BJ (cell line): ENCODE measurements at places on chromosomes 1 and 21. TPM values are rescaled to one million over a fixed set of nuclear protein-coding genes. Genes with fewer than 3 reads are reported as not detected.

Gene TIMM17A
- 54.6 and 87.5 TPM in 2 replicates for polyA plus RNA-seq

Gene TTC39A
- 0.43 and 0.47 TPM in 2 replicates for polyA plus RNA-seq

Gene GPX7
- polyA plus RNA-seq = 40.6 and 44.5 TPM in 2 replicates

Gene STXBP3
- 10.8 and 25.0 TPM in 2 replicates for polyA plus RNA-seq

Gene ANKRD45
- polyA plus RNA-seq = not detected in 2 replicates

Gene KRTAP7-1
- polyA plus RNA-seq = not detected in 2 replicates

Gene FCRLA
- polyA plus RNA-seq = 0.97 and 2.0 TPM in 2 replicates

Gene SPRR2D
- not detected in 2 replicates for polyA plus RNA-seq

Gene C1orf53
- 9.7 and 13.0 TPM in 2 replicates for polyA plus RNA-seq

Gene MACO1
- polyA plus RNA-seq = 9.5 and 12.6 TPM in 2 replicates

Gene DNAI4
- 1.3 and 2.8 TPM in 2 replicates for polyA plus RNA-seq

- peak; percentile 90 for DNase-seq
Observed at GRCh38 chr1:203057911-203058675, 27.7 kb downstream of the MYOG start.

DNA sequence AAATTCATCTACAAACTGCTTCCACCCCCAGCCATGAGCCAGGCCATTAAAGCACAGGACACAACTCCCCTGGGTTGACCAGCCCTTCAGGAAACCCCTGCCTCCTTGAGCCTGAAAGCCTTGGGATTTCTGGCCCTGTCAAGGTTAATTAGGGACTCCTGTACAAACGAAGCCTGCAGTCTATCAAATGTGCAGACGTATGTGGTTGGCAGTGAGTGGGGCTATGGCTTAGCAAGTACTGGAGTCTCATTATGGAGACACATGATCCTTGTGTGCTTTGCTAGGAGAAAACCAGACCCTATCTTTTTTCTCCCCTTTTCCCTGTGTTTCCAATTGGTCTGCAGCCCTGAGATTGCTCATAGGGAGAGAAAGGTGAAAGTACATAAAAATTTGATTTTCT lies 588.3 kb upstream of the USP24 start:
- no peak for DNase-seq

- DNase-seq = no peak
Observed at GRCh38 chr1:216090556-216090955, 332.7 kb downstream of the USH2A start.

DNA sequence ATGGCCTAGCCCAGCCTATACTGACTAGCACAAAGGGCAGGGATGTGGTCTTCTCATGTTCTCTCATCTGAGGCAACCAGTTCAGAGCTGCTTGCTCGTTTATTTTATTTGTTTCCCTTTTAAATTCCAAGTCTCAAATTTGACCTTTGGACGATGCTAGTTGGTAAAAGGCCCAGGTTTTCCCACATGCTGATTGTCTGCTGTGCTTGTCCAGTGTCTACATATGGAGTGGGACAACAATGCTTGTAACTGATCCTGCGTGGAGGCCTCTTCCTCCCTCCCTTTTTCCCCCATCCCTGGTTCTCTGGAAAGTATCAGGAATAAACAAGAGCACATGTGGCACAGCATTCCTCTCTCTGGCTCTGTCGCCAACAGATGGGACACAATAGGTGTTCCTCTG lies 34.0 kb upstream of the BEND5 start:
- no peak for DNase-seq

GRCh38 chr1:77383236-77383635 lies 101.4 kb downstream of the AK5 start:
- no peak for DNase-seq

GRCh38 chr1:156601892-156602291 lies 613 bp upstream of the GPATCH4 start:
- no peak for DNase-seq

- DNase-seq = no peak
Observed at GRCh38 chr21:15421947-15422346, 307.8 kb upstream of the USP25 start.

GRCh38 chr1:3881193-3881480 lies 18.9 kb downstream of the C1orf174 start:
- DNase-seq = no peak

- DNase-seq = no peak
Observed at GRCh38 chr1:22806584-22806983, 95.9 kb downstream of the EPHB2 start.

- no peak for DNase-seq
Observed at GRCh38 chr1:210129759-210130158, 102.8 kb upstream of the SERTAD4 start.

GRCh38 chr1:230717251-230717650 lies 3.3 kb upstream of the AGT start:
- DNase-seq = no peak

DNA sequence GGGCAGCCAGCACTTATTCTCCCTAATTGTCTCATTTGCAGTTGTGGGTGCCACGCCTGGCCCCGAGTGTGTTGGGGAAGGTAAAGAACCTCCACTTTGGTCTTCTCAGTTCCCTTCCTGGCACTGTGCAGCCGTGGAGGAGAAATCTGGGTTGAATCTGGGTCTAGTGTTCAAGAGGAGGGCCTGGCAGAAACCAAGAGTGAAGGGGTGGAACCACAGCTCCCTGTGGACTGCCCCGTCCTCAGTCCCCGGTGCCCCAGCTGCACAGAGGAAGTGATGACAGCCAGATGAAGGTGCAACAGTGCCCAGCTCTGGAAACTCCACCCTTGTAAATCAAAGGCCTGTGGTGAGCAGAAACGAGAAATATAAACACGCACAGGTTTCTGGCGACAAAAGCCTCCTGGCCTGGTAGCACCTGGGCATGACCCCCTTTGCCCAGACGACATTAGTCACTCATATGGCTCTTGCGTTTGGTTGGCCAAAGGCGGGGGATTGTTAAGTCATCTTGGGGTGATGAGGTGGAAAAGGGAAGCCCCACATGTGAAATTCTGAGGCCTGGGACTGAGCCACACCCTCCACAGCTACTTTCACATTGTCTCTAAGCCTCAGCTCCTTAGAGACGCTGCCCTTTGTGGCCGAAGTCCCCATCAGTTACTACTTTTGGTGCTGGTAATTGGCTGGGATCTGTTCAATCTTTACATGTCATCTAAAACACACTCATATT lies 4.2 kb upstream of the ECE1 start:
- DNase-seq = no peak

DNA sequence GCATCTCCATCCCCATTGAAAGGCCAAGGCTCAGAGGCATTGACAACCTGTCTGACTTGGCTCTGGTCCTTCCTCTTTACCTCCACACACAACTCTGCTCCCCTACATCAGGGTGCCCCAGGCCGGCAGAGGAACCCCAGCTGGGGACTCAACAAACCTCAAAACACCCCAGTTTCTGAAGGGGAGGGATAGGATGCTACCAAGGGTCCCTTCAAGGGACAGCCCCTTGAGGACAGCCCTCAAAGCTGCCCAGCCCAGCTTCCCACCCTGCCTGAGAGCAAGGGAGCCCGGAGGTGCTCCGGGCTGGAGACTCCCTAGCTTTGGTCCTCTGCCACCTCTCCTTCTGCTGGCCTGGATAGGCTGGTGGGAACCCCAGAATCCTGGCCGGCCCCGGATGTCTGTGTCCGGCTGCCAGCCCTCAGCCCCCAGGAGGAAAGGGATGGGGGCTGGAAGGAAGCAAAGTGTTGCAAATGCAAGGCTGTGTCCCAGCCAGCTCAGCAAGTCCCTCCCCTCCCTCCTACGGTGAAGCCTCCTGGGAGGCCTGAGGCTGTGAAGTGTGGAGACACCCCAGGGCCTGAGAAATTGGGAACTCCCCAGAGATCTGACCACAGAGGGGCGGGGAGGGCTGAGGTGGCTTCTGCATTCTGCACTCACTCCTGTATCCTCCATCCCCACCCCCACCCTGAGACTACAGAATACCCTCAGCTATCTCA lies 1.1 kb upstream of the MARCKSL1 start:
- DNase-seq = no peak

GRCh38 chr1:64967381-64967780 lies 1.0 kb upstream of the JAK1 start:
- DNase-seq = no peak

- no peak for DNase-seq
Observed at GRCh38 chr21:42781150-42781970, 98.0 kb downstream of the WDR4 start.

GRCh38 chr1:246724731-246725095 lies 504 bp downstream of the SCCPDH start:
- no peak for DNase-seq

GRCh38 chr1:6464514-6464836 lies 1.5 kb downstream of the TNFRSF25 start:
- no peak for DNase-seq

DNA sequence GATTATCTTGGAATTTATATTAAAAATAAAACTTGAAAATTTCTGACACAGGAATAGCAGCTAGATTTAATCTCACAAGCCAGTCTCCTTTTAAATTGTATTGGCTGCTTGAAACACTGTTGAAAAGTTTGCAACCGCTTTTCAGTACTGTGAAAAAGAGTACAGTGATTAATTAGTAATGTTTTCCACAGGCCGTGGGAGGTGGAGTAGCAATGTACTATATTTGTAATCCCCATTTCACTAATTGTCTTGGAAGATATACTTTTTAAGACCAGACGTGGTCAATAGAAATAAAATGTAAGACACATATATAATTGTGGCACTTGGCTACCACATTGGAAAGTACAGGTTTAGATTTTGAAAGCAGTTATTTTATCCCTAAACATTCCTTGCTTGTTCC lies 40.8 kb upstream of the MYOCOS start:
- DNase-seq = no peak

- peak; percentile 92 for DNase-seq
Observed at GRCh38 chr1:209398313-209398991, 185.1 kb upstream of the CAMK1G start.

DNA sequence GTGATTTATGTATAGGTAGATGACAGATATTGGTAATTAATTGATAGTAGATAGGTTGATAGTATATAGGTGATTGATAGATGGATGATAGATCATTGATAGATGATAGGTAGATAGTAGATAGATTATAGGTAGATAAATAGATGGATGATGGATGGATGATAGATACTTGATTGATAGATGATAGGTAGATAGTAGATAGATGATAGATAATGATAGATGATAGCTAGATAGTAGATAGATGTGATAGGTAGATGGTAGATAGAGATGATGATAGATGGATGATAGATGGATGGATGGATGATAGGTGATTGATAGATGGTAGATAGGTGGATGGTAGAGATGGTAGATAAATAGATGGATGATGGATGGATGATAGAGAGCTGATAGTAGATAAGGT lies 62.0 kb upstream of the SAMD11 start:
- DNase-seq = no peak

GRCh38 chr1:227725046-227725445 lies 10.1 kb downstream of the JMJD4 start:
- DNase-seq = no peak
